Activated T-helper 17 cell treated with anti-CD3 and anti-CD28 coated beads, Interleukin-2, amount 50 U/mL, for 72 hours (primary cell): ENCODE measurements at places on chromosomes 4 and X. TPM values are rescaled to one million over a fixed set of nuclear protein-coding genes. Genes with fewer than 3 reads are reported as not detected.
A peak's percentile ranks its signal among the peaks of the same experiment; 100 is the strongest.

The SH3BP2 gene
- total RNA-seq = 83.5 TPM

The PDE6B gene
- 5.8 TPM for total RNA-seq

The FAT1 gene
- not detected for total RNA-seq

The SCD5 gene
- 0.91 TPM for total RNA-seq

DNA sequence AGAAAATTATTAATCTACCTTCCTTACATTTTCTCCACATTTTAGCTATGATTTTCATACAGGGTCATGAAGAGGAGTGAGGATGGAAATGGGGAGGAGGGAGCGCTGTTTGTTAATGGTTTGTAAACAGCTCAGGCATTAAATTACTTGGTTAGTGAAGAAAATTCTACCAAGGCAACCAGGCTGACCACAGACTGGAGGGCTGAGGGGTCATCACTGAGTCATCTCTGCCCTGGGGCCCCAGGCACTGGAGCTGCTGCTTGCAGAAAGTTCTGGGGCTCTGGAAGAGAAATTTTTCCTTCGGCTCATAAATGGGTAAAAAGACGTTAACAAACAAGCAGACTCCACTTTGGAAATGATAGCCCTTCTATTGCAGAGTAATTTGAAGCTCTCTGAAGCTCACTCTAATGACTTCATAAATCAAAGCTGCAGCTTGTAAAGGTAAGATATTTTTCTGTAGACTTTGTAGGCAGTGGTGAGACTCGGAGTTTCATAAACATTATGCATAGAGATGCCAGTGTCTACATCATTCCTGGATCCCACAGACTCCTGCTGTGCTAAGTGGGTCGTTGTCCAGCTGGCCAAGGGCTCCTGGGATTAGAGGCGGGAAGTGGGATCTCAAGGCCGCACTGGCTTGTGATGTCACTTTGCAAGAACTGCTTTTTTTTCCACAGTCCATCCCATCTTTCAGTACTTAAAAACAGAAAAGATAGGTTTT is 159.6 kb downstream of the PTTG2 start:
- no peak for ATAC-seq

DNA sequence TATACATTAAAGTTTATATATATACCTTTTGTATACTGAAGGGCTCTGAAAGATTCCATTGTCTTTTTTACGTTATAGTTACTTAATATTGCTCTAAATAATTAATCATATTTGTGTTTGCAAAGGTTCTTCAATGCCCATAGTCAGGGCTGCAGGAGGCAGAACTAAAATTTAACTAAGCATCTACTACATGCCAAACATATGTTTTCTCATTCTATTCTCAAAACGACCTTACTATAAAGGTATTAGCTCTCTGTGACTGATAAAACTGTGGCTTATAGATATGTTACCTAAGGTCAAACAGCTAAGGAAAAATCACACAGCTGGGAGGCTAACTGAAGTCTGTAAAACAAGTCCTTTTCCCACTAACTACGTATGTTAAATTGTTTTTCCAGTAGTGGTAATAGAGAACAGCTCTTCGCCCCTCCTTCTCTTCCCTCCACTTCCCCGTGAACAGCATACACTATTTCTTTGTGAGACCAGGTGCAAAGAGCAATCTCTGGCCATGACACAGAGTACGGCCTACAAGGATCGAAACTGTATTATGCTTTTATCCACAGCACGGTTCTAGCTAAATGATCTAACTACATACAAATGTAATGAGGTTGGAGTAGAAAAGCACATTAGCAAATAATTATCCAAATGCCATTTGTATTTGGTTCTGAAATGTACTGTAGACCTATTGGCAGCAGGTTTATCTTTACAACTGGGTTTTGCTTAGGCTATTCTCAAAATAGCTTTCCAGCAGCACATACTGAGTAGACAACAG is 1.7 kb downstream of the CNOT6L start:
- peak; percentile 18 for ATAC-seq

- ATAC-seq = no peak
These were observed 184.0 kb upstream of the PGRMC2 start for GRCh38 chr4:128471576-128471975.

- ATAC-seq = no peak
These were observed 581.2 kb upstream of the IGFBP7 start for GRCh38 chr4:57691370-57691769.

DNA sequence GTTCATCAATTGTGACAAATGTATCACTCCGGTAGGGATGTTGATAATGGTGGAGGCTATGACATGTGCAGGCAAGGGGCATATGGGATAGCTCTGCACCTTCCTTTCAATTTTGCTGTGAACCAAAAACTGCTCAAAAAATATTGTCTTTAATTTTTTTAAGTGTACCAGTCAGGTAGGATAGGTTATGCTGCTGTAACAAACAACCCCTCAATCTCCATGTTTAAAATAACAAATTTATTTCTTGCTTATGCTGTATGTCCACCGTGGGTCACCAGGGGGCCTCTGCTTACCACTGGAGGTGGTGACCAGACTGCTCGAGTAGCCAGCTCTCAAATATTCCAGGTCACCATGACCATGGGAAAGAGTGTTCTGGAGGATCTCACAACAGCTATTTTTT is 23.4 kb upstream of the MSX1 start:
- ATAC-seq = no peak

DNA sequence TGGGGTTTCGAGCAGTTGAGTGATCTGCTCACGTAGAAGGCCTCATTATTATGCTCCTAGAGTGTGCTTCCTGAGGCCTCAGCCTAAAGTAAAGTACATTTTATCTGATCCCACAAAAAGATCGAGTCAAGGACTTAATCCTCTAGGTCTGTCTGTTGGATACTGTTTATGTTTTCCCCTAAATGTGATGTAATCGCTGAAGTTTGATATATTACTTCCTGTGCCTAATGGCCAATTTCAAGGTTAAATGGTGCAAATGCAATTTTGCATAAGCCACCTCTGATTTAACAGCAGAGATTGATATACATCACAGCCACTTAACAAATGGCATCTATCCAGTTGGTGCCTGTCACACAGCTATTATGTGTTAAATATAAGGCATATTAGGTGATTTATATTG is 19.4 kb upstream of the SERTM2 start:
- no peak for ATAC-seq

GRCh38 chr4:152454398-152455011 is 81.4 kb downstream of the FBXW7 start:
- ATAC-seq = no peak

GRCh38 chr4:114087596-114088230 is 108.3 kb upstream of the ARSJ start:
- no peak for ATAC-seq

- no peak for ATAC-seq
These were observed 107.4 kb upstream of the SLC4A4 start for GRCh38 chr4:71231129-71232055.

GRCh38 chrX:110698696-110699095 is 96.9 kb downstream of the CHRDL1 start:
- ATAC-seq = no peak

DNA sequence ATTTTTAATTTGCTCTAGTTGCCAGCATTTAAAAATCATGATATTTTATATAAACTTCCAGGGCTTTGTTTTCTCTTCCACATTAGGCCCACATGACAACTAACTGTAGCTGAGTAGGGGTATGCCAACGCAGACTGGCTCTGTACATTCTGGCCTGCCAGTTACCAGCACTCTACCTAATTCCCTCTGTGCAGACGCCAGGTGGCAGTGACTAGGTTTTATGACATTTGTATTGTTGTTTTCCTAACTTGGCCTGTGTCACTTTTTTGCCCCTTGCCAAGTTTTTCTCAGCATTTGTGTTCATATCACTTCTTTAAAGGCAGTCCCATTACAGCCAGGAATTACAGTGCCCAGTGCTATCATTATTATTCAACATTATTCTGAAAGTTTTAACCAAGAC is 347.5 kb downstream of the NKX6-1 start:
- no peak for ATAC-seq

DNA sequence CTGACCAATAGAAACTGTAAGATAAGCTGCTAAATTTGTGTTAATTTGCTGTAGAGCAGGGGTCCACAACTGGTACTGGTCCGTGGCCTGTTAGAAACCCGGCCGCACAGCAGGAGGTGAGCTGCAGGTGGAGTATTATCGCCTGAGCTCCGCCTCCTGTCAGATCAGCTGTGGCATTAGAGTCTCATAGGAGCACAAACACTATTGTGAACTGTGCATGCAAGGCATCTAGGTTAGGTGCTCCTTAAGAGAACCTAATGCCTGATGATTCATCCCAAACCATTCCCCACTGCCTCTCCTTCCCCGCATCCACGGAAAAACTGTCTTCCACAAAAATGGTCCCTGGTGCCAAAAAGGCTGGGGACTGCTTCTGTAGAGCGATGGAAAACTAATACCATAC is 19.7 kb downstream of the FBXW7 start:
- no peak for ATAC-seq

- no peak for ATAC-seq
These were observed 633.4 kb downstream of the CENPC start for GRCh38 chr4:66911880-66912279.

GRCh38 chrX:70436343-70436742 is 8.3 kb upstream of the DLG3 start:
- ATAC-seq = no peak

GRCh38 chr4:73964862-73965611 is 16.8 kb downstream of the PF4 start:
- ATAC-seq = no peak

DNA sequence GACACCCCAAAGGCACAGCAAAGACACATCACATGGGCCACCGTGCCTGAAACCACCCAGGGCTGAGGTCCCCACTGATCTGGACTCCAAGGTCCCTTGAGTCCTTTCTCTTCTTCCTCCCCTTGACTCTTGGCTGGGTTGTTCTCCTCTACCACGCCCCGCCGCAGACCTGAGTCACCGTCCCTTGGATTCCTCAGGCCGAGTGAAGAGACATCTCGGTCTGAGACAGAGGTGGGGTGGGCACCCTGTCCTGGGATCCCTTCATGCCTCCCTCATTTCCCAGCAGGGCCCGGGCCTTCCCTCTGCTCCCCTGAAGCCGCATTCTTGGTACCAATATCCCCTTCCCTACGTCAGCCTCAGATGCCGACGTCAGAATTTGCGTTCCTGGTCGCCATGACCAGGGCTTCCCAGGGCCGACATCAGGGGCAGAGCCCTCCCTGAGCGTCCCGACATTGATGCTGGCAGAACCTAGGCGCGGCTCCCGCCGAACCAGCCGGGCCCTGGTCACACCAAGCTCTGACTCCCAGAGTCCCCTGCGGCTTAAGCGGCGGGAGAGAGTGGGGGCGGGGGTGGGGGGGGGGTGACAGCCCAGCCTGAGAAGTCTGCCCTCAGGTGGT is 498 bp downstream of the MAGEA10 start:
- ATAC-seq = no peak
